Activated naive CD8-positive, alpha-beta T cell treated with anti-CD3 and anti-CD28 coated beads, Interleukin-2, amount 50 U/mL, for 16 hours (primary cell): ENCODE measurements at places on chromosomes 2 and 18.

DNA sequence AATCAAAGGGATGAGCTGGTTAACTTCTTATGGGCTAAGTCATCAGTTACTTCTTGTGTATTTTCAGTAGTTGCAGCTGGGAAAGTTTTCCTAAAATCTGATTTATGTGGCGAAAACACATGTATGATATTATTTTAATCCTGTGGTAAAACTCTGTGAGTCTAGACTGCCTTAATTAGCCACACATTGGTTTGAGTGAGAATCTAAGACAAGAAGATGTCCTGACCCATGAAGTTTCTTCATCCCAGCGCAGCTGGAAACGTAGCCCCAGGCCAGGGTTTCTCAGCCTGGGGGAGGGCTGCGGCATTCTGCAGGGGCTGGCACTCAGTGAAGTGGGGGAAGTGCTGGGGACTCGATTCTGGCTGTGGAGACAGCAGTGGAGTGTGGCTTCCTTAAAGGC, 44.7 kb upstream of the INHBB start:
- DNase-seq, result no peak

GRCh38 chr18:48300463-48300961, 108.7 kb downstream of the ZBTB7C start:
- DNase-seq, result no peak

- no peak for DNase-seq
Observed at GRCh38 chr18:78904179-78904531, 75.5 kb upstream of the SALL3 start.

DNA sequence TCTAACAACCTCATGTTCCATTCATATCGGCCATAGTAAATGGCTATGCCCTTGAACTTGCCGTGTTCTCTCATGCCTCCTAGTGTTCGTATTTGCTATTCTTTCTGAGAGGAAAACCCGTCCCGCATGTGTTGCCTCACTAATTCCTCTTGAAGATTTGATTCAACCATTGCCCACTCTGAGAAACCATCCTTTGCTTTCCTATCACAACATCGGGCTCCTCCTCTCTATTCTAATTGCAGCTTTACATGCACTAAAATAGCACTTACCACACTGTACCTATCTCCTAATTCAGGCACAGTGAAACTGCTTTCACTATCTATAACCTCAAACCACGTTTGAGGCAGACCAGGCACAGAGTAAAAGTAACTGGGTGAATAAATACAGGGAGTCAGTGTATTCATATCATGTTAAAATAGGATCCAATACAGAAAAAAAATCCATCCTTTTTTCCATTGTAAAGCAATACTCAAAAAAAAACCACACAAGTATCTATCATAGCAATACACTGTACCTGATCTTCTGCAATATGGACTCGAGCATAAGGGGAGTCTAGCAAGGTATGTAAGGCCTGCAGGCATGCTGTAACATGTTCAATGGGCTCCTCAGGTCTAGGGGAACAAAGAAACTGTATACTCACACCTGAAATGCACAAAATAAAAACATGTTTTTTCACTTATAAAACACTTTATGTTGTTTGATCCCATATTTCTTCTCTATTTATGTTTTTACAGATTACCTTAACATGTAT, 39.0 kb upstream of the STRN start:
- no peak for DNase-seq

GRCh38 chr2:179181002-179181401, 83.6 kb downstream of the SESTD1 start:
- no peak for DNase-seq

DNA sequence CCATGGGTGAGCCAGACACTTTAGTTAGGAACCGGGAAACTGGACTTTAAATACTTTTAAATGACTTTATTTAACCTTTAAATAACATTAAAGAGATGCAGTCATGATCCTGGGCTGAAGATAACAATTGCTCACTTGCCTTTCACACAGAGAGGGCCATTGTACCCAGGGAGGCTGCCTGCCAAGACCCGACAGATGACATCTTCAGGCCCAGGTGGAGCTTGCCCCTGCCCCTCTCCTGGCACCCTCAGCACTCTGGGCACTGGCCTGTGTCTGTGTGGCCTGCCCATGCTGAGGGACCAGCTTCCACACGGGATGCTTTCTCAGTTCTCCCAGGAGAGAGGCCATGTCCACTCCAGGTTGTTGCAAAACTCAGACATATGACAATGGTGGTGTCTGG, 216.4 kb upstream of the MYT1L start:
- DNase-seq, result no peak

- no peak for DNase-seq
Observed at GRCh38 chr2:234677758-234678538, 181.1 kb upstream of the ARL4C start.

DNA sequence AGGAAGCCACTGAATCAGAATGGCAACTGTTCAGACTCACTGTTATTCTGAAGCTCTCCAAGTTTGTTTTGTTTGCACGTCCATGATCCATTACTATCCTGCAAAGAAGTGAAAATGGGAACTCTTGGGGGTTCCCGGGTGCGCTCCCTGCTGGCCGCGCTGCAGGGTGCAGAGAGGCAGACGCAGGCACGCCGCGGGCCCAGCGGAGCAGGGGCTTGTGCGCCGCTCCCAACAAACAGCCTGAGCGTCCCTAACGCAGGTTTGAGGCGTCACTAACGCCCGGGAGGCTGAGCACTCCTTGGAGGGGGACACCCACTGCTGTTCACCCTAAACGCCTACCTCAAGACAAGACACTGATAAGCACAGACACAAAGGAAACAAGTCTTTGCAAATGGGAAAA, 14.3 kb upstream of the PIEZO2 start:
- no peak for DNase-seq

GRCh38 chr2:102147935-102148334, 5.4 kb downstream of the IL1R1 start:
- DNase-seq, result peak; percentile 13

DNA sequence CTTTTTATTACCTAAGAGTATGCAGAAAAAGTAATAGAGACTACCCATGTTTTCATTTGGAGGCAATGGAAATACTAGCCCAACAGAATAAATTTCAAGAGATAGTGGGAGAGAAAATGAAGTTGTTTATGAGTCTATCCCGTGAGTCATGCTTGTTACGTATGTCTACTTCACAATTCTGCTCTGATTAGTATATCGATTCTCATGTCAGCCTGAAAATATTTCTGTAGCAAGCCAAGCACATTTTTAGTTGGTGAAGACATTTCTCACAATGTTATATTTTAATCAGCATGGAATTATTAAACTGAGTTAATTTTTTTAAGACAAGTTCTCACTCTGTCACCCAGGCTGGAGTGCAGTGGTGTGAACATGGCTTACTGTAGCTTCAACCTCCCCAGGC, 346.1 kb downstream of the RPRM start:
- no peak for DNase-seq

GRCh38 chr2:222318026-222318711, 19.4 kb upstream of the PAX3 start:
- DNase-seq, result no peak

- DNase-seq, result no peak
Observed at GRCh38 chr18:46019936-46020335, 52.1 kb downstream of the PSTPIP2 start.

DNA sequence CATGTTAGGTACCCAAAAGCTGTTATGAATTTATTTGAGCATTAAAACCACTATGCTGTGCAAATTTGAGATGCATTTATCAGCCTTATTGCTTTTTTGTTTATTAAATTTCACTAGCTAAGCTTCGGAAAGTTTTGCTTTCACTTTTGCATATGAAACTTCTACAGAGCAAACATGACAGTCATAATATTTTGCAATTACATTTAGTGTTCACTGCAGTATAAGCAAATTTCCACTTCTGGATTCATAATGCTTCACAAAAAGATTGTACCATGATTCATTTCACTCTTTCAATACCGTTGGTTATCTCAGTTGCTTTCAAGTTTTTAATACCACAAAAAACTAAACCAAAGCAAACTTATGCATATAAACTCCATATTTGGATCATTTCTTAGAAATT, 228.7 kb upstream of the SLC8A1 start:
- DNase-seq, result no peak

DNA sequence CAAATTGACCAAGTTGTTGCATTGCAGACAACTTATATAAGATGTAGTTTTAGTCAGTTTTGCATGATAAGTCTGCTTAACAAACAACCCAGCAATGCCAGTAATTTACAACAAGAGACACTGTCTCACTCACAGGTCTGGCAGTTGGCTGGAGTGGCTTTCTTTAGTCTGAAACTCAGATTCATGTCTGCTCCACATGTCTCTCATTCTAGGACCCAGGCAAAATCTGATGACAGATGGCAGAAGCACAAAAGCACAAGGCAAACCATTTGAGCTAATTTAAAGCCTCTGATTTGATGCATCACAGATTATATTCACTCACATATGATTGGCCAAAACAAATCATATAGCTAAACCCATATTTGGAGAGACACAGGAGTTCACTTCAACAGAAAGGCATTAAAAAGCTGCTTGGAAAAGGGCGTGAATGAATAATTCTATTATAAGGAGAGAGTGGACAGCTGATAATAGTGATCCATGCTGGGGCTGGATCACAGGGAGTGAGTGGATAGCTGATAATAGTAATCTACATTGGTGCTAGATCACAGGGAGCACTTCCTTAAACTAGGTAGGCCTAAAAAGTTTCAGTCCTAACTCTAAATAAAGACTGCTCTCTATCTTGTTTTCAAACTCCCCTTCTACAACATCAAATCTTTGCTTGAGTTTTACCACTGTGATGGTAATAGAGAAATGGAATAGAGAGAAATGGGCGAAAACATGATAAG, 593.2 kb upstream of the ZNF804A start:
- DNase-seq, result no peak

- no peak for DNase-seq
Observed at GRCh38 chr2:105748566-105748965, 3.9 kb downstream of the NCK2 start.

DNA sequence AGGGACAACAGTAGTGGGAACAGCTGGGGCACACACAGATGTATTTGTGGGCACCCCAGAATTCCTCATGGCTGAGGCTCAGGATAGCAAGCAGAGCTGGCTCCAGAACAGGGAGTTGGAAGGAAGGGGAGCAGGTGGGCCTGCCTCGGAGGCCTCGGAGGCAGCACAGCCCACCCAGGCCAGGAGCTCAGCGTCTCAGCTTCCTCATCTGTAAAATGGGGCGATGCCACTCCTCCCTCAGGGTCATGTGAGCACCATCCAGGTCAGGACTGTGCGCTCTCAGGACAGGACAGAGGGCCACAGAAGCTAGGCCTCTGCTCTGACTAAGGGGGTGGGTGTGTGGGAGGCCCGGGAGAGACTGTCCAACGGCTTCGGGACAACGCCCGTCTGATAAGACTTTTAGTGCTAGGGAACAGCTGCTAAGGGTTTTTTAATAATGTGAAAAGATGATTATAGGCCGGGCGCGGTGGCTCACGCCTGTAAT, 106.2 kb downstream of the HDAC4 start:
- no peak for DNase-seq

GRCh38 chr18:63951302-63951705, 2.2 kb downstream of the HMSD start:
- no peak for DNase-seq

DNA sequence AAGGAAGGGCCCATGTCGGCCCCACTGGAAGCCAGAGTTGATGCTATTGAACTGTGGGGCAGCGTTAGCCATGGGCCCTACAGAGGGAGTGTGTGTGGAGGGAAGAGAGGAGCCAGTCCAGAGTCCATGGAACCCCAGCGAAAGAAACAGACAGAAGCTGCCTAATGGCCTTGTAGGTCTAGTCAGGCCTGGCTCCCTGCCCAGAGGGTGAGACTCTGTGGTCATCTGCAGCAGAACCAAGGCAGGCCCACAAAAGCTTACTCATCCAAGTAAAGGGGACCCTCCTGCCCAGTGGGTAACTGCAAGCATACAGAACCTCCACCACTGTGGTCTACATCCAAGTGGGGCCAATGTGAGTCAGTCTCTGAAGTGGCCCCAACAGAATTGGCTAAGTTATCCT, 439.8 kb downstream of the TGIF1 start:
- no peak for DNase-seq

DNA sequence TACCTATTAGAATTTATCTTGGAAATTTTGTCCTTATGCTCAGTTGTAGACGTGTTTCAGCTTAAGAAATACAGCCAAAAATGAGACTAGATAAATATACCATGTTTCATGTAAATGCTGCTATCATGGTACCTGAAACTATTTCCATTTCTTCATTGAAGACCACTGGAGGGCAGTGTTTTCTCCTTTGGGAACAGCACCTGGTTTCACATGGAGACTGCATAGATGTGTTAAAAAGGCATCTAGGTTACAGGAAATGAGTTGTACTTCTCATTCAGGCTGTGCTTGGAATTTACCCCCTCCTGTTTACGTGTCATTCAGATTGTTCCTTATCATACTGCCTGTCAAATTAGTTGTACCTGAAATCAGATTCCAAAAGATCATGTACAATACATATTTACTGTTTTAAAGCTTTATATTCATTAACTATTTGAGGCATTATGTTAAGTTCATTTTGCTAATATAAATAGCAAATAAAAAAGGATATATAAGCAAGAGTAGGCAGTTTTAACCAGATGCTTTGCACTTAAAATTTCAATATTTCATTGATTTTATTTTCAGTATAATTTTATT, 57.3 kb upstream of the PSMD14 start:
- no peak for DNase-seq

GRCh38 chr18:33957707-33958106, 267.0 kb downstream of the NOL4 start:
- no peak for DNase-seq

GRCh38 chr2:100625717-100626116, 62.9 kb downstream of the PDCL3 start:
- no peak for DNase-seq

- no peak for DNase-seq
Observed at GRCh38 chr2:39017334-39017733, 103.5 kb downstream of the SOS1 start.

DNA sequence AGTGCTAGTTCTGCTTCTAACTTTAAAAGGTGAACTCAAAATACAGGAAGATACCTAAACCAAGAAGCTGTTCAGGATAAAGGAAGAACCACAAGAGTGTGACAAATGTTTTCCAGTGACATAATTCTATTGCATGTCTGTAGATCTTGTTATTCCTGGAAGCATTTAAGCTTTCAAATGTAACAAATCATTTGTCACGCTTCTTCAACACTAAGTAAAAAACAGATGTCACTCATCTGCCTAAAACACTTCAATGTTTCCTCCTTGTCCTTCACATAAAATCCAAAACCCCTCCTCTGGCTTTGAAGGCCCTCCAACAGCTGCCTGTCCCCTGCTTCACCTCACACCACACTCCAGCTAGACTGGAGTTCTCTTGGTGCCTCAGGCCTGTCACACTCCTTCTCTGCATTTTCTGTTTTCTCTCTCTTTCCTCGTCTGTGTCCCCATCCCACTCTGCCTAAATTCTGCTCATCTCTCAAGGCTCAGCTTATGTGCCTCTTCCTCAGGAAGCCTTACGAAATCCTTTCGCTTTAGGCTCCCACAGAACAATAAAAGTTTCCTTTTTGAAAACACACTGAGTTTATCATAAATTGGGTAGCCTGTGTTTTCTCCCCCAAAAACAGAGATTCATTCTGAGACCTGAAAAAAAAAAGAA, 6.4 kb upstream of the CLEC4F start:
- no peak for DNase-seq

- no peak for DNase-seq
Observed at GRCh38 chr2:213046431-213046830, 105.0 kb downstream of the IKZF2 start.
